ENCODE measurements at places on chromosomes 12 and 14.
A peak's percentile ranks its signal among the peaks of the same experiment; 100 is the strongest.

DNA sequence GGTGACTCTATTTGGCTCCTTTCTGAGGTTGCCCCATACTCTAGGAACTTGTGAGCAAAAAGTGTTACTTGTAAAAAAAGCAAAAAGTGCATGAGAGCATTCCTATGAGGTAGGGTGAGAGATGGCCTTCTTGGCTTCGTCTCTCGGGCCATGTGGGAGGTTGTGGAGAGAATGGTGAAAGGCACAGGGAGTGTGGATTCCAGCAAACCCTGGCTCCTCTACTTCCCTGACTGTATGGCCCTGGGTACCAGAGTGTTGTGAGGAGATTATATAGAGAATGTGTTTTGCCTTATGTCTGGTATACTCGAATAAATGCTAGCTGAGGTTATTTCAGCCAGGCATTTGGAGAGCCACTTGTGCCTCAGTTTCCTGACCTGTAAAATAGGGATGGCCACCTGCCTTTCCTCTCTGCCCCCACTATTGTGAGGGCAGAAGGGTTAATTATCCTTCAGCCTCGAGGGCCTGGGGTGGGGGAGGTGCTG, 11.0 kb downstream of the PLEKHG3 start:
- DNase-seq: no peak

GRCh38 chr12:95118788-95119179, 45.4 kb upstream of the NR2C1 start:
- DNase-seq: peak; percentile 42

GRCh38 chr14:58299401-58300330, 1.3 kb downstream of the ARID4A start:
- peak; percentile 43 for DNase-seq

DNA sequence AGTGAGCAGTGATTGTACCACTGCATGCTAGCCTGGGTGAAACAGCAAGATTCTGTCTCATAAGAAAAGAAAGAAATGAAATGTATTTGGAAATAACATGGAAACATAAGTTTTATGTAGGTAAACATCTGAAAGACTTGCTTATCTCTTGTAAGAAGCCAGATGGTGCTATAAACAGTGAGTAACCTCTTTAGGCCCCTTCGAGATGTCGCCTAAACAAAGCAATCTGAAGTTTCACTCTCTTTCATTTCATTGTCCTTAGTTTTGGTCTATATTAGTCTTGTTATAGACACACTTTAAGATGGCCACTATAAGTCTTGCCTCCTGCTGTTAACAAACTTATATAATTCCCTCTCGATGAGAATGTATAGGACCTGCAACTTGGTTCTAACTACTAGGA, 472.6 kb upstream of the ATP2B1 start:
- DNase-seq: no peak

DNA sequence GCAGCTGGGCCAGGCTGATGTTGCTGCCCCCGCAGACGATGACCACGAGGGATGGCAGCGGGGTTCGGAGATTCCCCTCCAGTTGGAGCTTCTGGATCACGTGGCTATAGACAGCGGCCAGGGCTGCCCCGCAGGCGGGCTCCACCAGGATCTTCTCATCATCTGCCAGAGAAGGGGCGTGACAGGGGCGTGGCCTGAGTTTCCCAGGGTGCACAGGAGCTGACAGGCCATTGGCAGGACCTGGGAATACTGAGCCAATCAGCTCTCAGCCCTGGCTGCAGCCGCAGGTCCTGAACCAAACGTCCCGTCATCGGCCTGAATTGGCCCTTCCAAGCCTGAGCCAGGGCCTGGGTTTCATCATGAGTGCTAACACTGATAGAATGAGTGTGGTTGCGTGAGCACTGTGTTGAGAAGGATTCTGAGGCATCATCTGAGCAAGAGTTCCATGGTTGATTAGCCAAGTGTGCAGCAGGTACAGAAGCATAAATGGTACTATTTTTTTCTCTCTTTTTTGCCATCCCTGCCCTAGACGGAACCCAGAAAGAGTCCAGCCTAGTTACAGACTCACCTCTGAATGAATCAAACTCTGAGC, 10.6 kb downstream of the SDS start:
- no peak for DNase-seq

GRCh38 chr14:55052269-55052930, 953 bp downstream of the MAPK1IP1L start:
- DNase-seq: peak; percentile 62

DNA sequence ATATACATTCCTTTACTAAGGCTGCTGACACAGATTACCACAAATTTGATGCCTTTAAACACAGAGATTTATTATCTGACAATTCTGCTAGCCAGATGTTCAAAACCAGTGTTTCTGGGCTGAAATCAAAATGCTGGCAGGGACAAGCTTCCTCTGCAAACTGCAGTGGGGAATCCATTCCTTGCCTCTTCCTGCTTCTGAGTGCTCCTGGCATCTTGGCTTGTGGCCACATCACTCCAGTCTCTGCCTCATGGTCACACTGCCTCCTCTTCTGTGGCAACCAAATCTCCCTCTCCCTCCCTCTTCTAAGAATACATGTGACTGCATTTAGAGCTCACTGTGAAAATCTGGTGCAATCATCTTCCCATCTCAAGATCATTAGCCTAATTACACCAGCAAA, 235.7 kb downstream of the TTC8 start:
- DNase-seq: no peak

- no peak for DNase-seq
Measured at GRCh38 chr14:34837801-34838322, 37.3 kb downstream of the BAZ1A start.

DNA sequence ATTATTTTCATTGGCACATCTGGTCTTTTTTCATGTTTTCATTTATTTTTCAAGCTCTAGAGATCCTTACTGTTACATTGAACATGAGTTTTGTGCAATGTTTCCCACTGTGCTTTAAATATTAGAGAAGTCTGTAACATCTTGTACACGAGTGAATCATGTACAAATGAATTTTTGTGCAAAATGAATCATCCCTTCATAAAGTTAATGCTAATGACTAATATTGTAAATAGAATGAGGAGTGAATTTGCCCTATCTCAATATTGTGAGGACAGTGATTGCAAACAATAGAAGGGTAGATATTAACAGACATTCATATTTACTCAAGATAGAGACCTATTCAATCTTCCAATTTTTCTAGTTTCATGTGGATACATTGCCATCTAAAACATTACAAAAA, 463.3 kb upstream of the FOXG1 start:
- no peak for DNase-seq

DNA sequence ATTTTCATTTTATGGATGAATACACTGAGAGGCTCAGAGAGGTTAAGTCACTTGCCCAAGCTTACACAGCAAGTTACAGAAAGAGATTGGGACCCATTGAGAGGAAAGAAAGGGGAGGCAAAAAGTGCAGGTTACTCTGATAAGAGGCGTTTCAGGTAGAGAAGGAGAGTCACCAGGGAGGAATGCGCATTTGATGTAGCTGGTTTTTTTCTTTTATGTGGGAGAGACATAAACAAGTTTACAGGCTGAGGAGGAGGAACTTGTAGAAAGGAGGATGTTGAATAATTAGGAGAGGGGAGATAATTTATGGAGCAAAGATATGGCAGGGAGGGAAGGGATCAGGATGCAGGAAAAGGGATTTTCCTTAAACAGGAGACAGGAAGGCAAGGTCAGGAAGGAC, 297.0 kb downstream of the PCNX1 start:
- no peak for DNase-seq

DNA sequence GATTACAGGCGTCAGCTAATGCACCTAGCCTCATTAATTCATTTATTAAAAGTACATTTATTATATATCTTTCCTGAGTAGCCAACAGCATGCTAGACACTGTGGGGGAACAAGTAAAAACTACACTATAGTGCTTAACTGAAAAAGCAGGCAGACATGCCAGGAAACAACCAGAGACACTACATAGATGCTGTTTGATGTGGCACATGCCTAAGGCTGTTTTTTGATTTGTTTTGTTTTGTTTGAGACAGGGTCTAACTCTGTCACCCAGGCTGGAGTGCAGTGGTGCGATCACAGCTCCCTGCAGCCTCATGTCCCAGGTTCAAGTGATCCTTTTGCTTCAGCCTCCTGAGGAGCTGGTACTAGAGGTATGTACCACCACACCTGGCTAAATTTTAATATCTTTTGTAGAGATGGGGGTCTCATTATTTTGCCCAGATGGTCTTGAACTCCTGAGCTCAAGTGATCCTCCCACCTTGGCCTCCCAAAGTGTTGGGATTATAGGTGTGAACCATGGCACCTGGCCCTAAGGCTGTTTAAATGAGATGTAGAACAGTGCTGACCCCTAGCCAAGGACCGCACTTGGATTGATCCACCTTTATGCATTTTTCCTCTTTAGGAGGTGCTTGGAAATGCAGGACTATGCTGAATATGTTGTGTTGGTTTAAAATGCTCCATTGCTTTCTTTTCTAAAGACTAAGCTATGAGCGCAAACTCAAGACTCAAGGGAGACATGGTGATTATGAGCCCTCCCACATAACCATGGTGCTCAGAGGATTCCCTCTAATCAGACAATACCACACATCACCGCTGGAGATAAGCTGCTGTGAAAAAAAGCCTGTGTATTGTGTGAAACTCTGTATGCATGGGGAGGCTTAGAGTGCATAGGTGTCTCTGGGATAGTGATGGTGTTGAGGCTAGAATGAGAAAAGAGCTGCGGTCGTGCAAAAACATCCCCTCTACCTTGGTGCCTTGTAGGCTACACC, 10.5 kb upstream of the C14orf93 start:
- DNase-seq: no peak

DNA sequence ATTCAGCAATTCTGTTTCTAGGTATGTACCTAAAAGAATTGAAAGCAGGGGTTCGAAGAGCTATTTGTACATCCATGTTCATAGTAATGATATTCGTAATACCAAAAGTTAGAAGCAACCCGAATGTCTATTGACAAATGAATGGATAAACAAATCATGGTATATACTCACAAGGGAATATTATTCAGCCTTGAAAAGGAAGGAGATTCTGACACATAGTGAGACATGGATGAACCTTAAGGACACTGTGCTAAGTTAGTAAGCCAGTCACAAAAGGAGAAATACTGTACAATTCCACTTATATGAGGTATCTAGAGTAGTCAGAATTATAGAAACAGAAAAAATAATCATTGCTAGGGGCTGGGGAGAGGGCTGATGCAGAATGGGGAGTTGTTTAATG, 4.4 kb upstream of the FBXL14 start:
- no peak for DNase-seq

DNA sequence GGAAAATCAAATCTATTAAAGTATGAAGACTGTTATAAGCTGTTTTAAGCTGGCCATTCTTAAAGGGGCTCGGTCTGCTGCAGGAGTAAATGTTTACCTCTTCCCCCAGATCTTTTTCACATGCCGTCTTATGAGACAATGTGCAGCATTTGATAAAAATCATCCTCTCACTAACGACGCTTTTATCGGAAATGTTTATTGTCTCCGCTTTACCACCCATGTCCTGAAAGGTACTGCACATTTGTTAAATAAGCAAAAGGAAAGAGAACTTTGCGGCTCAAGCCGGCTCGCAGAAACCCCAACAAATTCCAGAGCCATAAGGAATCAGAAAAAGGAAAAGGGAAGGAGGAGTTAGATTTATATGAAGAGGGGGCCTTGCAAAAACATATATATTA, 137.8 kb downstream of the HMGA2 start:
- peak; percentile 39 for DNase-seq

- peak; percentile 94 for DNase-seq
Measured at GRCh38 chr14:73227812-73228781, 9.2 kb upstream of the PAPLN start.

GRCh38 chr14:36618641-36619040, 36.2 kb upstream of the NKX2-8 start:
- no peak for DNase-seq

DNA sequence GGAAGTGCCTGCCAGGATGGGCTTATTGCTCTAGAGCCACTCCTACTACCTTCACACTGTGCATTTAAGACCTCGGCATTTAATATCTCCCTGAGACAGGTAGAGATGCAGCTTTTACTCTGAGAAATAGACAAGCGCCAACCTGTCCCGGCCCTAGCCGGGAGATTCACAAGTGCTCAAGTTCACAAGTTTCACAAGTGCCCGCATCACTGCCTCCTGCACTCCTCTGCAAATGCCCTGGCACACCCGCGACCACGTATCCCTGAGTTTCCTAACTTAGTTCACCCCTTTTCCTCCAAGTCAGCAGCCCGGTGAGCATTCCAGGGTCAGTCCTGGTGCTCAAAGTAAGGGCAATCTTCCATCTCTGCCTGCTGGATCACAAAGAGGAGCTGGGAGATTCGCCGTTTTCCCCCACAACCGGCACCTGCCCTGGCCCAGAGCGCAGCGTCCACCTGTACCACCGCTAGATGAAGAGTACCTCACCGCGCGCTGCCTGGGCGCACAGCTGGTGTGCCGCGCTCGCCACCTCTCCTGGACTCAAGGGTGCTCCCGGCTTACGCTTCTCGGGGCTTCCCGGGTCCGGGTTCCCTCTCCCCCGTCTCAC, 5.0 kb upstream of the SLC38A4 start:
- no peak for DNase-seq

DNA sequence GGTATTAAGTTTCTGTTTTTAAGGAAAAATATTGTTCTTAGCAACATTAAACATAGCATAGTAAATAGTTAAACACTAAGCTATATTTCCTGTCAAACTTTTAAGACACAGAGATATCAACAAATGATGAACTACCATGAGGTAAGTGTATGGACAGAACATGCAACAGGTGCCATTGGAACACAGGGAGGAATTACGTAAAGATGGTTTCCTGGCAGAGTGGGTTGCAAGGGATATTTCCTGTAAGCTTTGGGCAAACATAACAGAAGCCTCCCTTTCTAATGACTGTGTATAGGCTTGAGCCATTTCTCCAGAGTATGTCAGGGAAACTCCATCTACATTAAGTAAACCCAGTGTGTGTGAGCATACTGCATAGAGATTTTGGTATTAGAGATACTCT, 31.7 kb upstream of the HELB start:
- no peak for DNase-seq

GRCh38 chr12:69204191-69204590, 35.2 kb upstream of the CPSF6 start:
- no peak for DNase-seq

DNA sequence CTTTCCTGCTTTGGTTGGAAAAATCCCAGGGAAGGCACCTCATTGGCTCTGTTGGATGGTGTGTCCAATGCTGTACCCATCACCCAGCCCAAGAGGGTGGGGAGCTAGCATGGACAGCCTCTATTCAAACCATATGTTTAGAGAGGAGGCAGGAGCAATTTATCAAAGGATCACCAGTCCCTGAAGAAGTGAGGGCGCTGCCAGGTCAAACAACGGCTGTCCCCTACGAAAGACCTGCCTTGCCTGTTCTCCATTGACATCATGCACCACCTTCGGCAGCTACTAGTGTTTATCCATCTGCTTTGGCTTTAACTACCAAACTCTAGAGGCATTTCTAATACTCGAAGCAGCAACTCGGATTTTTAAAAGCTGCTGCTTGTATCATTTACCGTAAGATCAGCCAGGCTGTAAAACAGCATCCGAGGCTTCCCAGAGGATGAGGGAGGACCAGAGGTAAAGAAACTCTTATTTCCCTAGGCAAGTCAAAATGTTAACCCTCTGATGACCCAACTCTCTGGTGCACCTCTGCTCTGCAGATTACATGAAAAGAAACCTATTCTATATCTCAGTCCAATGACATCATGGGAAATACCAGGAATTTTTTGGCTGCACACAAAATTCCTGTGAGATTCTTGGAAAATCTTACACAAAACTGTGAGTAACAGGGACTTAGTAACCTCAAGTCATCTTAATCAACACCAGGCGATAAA, 720.9 kb upstream of the TBX3 start:
- peak; percentile 89 for DNase-seq

All from astrocyte of the hippocampus (primary cell).